Tongue (tissue), 3 donors: ENCODE measurements at places on chromosomes 6 and 20. TPM values are rescaled to one million over a fixed set of nuclear protein-coding genes. Genes with fewer than 3 reads are reported as not detected.

GRCh38 chr6:147390909-147391536 lies 117.5 kb upstream of the SAMD5 start:
- peak; percentile 72 for DNase-seq

GRCh38 chr20:3778976-3779375 lies 2.3 kb downstream of the SPEF1 start:
- no peak for DNase-seq

GRCh38 chr20:17933121-17933520 lies 35.5 kb downstream of the SNX5 start:
- no peak for DNase-seq

DNA sequence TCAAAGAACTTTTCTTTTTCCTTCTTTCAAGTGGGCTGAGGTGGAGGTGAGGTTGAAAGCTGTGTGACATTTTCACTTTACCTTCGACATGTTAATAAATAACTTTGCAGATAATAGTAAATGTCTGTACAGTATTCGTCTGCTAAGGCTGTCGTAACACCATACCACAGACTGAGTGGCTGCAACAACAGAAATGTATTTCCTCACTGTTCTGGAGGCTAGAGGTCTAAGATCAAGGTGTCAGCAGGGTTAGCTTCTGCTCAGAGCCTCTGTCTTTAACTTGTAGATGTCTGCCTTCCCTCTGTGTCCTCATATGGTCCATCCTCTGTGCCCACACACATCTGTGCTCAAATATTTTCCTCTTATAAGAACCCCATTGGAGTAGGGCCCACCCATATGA lies 14.9 kb downstream of the PHACTR2 start:
- no peak for DNase-seq

GRCh38 chr6:161254464-161255253 lies 19.2 kb downstream of the AGPAT4 start:
- peak; percentile 52 for DNase-seq

The PRR18 gene
- total RNA-seq: 0.10 TPM

- DNase-seq: no peak
Observed at GRCh38 chr6:24019830-24020229, 106.2 kb upstream of the NRSN1 start.

The AURKA gene
- total RNA-seq: 8.8 TPM

DNA sequence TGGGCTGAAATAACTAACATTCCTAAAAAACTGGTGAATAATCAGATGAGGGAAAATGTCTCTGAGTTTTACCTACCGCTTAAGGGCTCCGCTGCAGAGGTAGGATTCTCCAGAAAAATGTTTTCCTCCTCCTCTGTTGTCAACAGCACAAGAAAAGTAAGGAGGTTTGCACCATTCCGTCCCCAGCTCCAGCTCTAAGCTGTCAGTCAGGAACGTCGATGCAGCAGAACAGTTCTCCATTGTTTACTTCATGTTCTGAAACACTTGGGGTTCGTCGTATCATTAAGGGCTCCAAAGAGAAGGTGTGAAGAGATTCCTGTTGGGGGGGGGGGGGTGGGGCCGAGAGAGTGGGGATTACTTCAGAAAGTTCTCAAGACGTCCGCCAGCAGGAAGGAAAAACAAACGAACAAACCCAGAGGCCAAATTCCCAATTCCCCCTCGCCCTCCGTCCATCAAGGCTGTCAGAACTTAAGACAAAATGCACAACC lies 734 bp downstream of the MMS22L start:
- DNase-seq: no peak

DNA sequence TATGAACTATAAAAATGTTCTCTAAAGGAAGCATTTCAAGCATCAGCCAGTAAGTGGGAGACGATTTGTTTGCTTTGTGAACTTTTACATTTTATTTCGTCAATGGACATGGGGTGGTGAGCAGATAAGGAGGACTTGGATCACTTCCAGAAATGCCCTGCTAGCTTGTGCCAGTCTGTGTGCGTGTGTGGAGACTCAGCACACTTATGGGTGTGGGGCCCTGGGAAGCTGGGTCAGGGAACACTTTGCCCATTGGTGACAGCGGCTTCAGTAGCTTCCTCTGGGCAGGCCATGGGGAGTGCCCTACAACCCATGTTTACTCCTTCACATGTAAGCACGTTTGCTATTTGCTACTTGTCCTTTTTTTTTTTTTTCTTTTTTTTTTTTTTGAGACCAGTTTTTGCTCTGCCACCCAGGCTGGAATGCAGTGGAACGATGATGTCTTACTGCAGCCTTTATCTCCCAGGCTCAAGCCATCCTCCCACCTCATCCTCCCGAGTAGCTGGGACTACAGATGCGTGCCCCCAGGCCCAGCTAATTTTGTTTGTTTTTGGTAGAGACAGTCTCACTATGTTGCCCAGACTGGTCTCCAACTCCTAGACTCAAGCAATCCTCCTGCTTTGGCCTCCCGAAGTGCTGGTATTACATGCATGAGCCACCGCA lies 24.2 kb downstream of the PRDM1 start:
- no peak for DNase-seq

GRCh38 chr20:16451001-16451400 lies 122.2 kb downstream of the KIF16B start:
- no peak for DNase-seq

DNA sequence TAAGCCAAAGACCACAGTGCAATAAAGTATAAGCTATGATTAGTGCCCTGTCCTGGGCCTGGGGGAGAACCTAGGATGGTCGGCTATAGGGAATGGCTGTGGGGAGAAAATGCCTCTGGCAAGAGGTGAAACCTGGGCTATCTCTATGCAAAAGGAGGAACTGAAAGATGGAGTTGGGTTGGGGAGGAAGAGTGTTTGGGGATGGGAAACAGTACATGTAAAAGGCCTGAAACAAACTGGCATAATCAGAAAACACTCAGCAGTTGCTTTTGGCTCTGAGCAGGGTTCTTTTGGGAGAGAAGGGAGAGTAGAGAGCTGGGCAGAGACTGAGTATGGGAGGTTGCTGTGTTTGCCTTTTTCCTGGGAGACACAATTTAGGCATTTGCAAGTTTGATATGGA lies 31.9 kb upstream of the FUCA2 start:
- DNase-seq: no peak

GRCh38 chr6:37047346-37047688 lies 41.9 kb downstream of the FGD2 start:
- no peak for DNase-seq

The RNF146 gene
- 64.4 TPM for total RNA-seq

DNA sequence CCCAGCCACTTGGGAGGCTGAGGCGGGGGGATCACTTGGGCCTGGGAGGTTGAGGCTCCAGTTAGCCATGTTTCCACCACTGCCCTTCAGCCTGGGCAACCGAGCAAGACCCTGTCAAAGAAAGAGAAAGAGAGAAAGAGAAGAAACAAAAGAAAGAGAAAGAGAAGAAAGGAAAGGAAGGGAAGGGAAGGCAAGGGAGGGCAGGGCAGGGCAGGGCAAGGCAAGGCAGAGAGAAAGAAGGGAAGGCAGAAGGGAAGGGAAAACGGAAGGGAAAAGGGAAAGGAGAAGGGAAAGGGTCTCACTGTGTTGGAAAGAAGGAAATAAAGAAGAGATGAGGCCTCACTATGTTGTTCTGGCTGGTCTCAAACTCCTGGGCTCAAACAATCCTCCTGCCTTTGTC lies 47.8 kb upstream of the PBOV1 start:
- no peak for DNase-seq

The ACSS1 gene
- total RNA-seq: 21.3 TPM

DNA sequence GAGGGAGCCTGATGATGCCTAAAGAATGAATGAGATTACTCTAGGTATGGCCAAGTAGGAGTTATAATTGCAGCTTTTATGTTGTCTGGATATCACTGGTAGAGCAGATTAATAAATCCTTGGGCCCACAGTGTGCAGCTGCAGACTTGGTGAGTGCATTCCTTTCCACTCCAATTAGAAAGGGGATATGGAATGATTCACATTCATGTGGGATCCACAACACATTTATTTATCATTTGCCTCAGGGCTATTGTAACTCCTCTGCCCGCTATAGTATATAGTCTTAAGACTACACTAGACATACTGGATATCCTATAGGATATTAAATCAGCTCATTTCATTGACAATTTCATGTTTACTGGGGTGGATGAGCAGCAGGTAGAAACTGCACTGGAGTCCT lies 11.6 kb upstream of the HLA-G start:
- no peak for DNase-seq

DNA sequence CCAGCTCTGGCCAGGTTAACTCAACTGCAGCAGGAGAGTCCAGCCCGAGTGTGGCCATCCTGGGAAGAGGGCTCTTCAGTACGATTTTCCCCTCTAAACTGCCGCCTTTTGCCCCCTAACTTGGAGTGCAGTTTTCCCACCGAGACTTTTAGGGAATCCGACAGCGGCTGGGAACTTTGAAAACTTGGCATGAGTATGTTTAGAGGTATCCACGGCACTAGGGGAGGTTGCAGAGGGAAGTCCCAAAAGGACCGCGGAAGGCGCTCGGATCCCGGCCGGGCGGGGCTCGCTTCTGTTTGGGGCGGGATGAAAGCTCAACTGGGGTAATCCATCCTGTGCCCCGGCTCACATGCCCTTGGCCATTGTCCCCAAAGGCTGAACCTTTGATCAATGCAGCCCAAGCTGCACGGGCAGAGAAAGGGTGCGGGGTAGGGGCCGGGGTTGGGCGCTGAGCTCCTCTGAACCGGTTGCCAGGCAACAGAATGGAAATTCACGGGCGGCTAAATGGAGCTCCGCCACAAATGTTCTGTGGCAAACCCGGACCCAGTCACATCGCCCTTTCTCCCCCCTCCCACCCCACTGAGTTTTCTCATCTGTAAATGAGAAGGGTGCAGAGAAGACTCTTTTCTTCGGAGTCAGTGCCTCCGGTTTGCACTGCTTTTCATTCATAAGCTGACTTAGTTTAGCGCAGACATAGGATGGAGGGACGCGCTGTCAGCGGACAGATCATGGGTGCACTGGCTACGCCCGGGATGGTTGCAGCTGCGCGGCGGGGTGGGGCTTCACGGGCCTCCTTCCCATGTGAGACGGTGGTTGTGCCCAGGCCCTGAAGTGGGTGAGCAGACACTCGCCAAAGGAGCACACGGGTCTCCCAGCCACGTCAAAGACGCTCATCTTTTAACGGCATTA lies 2.3 kb downstream of the BMP6 start:
- peak; percentile 48 for DNase-seq

The SYCP2 gene
- total RNA-seq: 6.6 TPM

GRCh38 chr6:154378518-154378917 lies 21.9 kb upstream of the IPCEF1 start:
- no peak for DNase-seq

The OVOL2 gene
- total RNA-seq: 1.0 TPM

DNA sequence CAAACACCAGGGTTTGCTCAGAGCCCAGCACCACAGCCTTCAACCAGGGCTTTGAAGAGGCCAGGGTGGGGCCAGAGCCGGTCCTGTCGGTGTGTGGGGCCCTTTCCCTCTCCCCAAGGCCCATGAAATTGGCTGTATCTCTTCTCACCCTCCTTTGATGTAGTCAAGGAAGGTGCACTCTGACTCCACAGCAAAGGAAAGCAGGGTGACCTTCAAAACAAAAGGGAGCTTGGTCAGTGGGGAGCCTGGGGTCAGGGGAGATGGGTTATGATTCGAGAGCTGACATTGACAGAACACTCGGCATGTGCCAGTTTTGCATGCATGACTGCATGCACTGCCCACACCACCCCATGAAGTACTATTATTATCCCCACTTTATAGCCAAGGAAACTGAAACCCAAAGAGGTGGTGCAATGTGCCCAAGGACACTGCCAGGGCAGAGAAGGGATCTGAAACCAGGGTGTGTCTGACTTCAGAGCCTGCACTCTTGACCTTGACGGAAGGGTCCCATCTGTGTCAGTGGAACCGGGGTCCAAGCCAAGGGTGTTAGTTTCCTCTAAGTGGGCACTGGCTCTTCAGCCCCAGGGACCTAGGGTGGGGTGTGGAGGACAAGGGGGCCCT lies 55.4 kb downstream of the RAB44 start:
- DNase-seq: no peak

DNA sequence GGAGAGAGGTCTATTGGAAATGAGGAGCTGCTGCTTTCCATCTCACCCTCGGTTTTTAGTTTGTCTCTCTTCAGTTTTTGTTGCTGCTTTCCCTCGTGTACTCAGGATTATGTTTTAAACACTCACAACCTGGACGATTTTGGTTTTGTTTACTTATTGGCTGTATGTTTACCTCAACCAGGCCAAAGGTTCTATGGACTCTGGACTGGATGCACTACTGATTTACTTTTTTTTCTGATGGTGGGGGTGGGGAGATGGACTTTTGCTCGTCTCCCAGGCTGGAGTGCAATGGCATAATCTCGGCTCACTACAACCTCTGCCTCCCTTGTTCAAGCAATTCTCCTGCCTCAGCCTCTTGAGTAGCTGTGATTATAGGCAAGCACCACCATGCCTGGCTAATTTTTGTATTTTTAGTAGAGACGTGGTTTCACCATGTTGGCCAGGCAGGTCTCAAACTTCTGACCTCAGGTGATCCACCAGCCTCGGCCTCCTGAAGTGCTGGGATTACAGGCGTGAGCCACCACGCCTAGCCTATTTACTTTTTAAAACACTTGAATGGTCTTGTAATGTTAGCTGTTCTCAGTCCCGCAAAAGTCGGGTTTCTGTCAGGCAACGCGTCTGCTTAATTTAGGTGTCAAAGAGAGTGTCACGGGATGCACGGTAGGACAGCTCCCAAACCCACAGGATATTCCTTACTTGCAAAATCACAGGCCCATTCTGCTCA lies 148.2 kb upstream of the RIPOR2 start:
- peak; percentile 2 for DNase-seq

DNA sequence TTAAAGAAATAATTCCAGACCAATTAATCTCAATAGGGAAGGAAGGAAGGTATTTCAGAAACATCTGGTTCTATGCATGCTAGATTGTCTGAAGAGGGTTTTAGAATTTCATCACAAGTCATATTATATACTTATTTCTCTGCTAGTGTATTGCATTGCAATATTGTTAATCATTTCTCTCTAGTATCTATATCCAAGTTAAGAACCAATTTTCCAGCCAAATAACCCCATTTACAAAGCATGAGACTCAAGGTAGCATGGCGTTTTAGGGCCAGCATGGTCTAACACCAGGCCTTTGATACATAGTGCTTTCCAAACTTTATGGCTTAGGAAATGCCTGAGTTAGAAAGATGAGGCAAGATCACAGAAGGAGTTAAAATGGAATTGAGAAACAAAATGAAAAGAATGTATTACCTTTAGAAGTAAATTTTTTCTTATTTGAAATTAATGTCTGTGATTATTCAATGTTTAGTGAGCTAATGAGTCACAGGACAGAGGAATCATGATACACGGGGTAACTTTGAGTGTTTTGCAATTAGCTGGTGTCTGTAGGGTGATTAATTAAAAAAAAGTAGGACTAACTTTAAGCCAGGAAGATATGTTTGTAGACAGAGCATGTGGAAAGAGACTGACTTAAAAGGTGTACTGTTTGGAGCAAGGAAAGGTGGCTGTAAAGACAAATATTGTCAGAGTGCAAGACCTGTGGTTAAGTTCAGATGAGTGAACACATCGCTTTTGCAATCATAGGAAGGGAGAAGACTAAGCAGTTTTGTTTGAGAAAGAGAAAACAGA lies 1006.2 kb upstream of the CITED2 start:
- DNase-seq: no peak

- no peak for DNase-seq
Observed at GRCh38 chr6:54112151-54112650, 958 bp downstream of the MLIP start.

The SIGLEC1 gene
- total RNA-seq: 2.2 TPM

GRCh38 chr20:47095690-47096089 lies 201.0 kb downstream of the EYA2 start:
- DNase-seq: no peak

GRCh38 chr6:168890981-168891365 lies 362.7 kb downstream of the THBS2 start:
- DNase-seq: no peak
